ENCODE measurements at places on chromosomes 11 and 22.

DNA sequence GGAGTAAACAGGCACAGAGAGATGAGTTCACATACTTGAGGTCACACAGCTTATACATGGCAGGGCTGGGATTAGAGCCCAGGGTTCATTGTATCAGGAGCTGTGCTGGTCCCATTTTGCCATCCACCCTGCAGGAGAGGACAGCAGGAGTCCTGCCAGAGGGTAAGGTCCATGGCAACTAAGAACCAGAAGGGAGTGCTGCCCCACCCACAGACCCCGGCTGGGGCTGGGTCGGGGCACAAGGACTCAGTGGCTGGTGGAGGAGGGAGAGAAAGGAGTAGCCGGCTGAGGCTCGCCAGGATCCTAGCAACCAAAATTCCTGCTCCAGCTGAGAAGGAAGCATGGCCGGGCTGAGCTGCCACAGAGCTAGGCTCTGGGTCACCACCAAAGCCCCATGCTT lies 25.9 kb upstream of the TP53I11 start:
- no peak for DNase-seq

DNA sequence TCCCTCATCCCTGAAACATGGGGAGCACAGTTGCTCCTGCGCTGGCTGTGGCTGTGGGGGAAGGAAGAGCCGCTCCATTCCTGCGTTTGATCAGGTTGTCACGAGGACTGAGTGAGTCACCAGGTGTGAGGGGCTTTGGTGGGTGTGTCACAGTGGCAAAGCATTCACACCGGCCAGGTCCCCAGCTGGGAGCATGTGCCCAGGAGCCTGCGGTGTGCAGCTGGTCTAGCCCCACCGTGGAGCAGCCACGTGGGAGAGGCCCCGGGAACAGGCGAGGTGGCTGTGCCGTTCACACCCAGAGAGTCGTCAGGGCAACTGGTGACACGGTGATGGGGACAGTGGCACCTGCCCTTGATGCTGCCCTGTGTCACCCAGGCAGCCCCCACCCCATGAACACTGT lies 47.6 kb upstream of the PPARA start:
- no peak for DNase-seq

DNA sequence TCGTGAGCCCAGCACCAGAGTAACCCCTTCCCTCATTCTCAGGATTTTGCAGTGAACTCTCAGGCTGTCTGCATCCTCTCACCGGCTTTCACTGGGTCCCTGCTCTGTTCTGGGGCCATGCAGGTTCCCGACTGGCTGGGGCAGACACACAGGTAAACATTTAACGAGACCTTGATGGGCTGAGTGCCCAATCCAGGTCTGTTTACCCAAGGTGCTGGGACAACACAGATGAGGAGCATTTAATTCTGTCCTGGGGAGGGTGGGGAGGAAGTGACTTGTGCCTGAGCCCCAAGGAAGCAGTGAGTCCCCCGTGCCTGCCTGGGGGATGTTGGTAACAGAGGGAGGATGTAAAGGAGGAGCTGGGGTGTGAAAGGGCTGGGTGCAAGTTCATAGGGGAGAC lies 4.4 kb downstream of the BIK start:
- no peak for DNase-seq

DNA sequence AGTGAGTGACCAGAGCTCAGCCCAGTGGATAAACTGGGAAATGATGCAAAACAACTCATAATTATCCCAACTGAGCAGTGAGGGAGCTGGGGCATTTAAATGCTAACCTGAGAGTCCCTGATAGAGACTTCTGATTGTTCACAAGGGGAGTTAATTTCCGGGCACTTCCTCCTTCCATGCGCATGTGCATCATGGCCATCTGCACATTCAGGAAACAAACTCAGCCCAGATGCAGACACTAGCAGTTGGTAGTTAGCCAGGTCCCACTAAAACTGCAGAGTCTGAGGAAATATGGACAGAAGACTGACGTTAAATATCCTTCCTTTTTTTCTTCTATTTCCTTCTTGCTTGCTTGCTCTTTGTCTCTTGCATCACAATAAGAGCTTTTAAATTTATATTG lies 852.1 kb upstream of the LRRC4C start:
- no peak for DNase-seq

DNA sequence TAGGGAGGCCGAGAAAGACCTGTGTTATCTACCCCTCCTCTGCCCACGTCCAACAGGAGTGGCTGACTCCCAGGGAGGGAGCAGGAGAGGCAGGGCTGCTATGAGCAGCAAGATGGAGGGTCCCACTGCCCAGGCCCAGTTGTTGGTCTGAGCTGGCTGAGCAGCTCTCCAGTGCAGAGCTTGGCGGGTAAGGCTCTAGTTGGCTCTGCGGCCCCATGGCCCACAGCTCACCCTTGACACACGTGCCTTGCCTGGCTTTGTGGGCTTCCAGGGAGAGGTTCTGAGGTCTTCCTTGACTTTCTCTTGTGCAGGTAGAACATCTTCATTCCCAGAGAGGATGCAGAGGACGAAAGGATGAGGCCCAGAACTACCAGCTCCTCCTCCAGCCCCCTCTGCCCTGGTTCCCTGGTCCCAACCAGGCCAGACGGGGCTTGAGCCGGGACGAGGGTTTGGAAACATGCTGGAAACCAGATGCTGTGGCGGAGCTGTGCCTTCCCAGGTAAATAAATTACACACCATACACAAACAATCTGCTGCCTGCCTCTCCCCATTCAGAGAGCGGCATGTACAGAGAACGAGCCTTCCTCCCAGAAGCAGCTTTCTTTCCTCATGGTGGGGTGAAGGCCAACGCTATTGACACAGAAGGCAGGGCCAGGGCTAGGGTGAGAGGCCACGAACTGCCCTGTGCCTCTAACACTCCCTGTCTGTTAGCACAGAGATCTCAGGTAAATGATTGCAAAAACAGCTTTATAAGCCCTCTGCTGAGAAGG lies 48.1 kb downstream of the DSCAML1 start:
- no peak for DNase-seq

DNA sequence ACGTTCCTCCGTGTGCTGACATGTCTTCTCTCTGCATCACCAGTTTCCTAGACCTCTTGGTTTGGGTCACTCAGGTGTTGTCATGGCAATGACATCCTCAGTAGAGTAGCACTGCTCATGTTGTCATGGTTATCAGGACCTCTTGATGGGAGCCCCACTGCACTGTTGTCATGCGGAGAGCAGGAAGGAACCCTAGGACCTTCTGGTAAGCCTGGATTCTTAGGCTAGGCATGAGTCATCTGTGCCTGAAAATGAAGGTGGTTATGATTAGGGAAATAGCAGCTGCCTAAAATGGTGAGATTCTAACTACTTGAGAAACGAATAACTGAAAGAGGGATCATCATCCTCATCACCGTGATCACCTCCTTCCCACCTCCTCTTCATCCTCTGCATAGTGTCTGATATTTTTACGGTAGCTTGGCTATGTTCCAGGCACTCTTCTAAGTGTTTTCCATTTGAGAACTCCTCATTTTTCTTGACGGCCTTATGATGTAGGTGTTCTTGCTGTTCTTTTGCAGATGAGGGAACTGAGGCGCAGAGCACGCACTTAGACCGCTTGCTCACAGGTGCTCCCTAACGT lies 858.4 kb downstream of the NTM start:
- no peak for DNase-seq

GRCh38 chr11:132312701-132313111 lies 942.3 kb downstream of the NTM start:
- peak; percentile 15 for DNase-seq

- no peak for DNase-seq
Measured at GRCh38 chr11:20937826-20938225, 268.4 kb downstream of the NELL1 start.

DNA sequence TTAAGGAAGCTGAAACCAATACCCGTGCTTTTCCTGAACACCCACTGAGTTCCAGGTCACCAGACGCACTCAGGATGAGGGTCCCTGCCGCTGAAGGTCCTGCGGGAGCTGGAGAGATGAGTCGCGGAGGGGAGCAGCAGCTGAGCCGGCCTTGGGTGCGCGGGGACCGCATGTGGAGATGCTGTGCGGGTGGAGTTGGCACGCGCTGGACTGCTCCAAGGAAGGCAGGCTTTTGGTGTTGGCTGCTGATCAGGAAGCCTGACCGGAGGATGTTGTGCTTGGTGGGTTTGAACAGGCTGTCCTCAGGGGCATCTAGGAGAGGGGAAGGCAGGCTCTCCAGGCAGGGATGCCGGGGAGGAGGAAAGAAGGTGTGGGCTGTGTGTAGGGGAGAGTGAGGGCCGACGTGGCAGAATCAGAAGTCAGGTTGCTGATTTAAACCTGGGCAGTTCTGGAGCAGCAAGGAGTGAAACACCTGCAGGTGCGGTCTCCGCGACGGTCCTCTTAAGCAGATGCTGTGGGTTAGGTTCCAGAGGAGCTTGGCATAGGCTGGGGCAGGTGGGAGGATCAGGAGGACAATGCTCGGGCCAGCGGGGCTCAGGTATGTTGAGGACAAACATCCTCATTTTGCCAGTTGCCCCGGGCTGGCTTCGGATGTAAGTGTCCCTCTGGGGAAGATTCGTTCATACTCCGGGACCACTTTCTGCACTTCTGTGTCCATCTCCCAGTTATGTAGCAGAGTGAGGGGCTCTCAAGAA lies 197.5 kb upstream of the B3GAT1 start:
- DNase-seq: no peak

- DNase-seq: no peak
Measured at GRCh38 chr22:19878461-19879245, 24.0 kb upstream of the GNB1L start.

DNA sequence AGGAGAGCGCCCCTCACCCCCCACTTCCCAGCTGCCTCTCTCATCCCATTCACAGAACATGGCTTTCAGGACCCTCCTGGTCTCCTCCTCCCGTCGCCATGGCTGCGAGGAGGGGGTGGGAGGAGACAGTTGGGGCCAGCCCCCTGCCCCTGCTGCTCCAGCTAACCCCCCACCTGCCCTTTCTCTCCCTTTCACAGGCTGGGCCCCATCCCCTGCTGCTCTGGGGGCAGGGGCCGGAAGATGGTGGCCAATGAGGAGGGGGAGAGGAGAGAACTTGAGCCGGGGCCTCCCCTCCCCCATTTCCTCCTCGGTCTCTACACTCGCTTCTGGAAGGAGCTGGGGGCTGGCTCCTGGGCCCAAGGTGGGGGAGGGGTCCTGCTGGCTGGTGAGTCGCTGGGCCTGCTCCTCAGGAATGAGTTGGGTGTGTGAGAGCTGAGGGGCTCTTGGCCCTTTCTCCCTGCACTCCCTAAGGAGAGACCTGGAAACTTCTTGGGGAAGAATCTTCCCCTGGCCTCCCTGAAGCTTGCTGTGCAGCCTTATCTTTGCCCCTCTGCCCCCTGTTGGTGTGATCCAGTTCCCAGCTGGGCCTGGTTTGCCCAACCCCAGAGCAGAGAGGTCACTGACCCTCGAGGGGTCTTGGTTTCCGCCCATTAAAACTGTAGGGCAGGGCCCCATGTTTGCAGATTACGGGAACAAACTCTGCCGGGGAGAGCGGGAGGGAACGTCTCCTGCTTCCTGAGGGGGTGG lies 10.2 kb downstream of the YPEL4 start:
- no peak for DNase-seq

Measured in NCI-H187 treated with DMSO at 0.1 percent for 48 hours (cell line).